ENCODE measurements at places on chromosomes 3 and 15. TPM values are rescaled to one million over a fixed set of nuclear protein-coding genes. Genes with fewer than 3 reads are reported as not detected.

The MKRN3 gene
- not detected for total RNA-seq

DNA sequence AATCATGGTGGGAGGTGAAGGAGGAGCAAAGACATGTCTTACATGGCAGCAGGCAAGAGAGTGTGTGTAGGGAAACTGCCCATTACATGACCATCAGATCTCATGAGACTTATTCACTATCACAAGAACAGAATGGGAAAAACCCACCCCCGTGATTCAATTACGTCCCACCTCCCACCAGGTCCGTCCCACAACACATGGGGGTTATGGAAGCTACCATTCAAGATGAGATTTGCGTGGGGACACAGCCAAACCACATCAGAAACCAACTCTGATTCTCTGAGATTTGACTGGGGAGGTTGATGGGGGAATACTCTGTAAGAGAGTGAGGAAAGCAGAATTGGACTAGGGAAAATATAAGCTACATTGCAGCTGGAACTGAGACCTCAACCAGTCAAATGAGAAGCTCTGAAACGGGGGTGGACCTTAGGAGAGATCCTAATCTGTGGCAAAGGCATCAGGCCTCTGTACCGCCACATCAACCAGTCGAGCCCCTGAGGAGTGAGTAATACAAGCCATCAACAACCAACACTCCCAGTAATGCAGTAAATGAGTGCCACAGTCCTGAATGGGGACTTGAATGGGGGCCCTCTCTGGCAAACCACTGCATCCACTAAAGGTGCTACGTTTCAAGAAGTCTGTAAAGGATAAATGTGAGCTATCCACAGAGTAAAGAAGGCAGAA lies 207.9 kb upstream of the GADL1 start:
- DNase-seq, result no peak
- H3K4me1 ChIP-seq, result no peaks in the 10 kb centered on the region
- H3K27ac ChIP-seq, result no peak overlapping the region
- no peaks in the 10 kb centered on the region for H3K27me3 ChIP-seq

DNA sequence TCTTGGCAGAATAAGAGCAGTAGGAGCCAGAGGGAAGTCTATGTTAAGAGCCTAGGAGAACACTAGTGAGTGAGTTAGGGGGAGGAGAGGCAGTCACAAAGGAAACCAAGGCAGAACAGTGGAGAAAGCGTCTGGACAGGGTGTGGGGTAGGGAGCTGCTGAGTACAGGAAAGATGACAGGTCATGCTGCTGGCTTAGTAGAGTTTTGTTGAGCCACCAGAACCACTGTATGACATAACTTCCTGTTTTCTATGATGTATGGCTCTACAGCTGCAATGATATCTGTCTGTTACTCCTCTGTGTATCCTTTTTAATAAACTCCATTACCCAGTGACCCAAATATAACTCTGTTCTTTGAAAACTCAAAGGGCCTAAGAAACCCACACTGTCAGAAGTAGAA lies 10.6 kb upstream of the STT3B start:
- no peaks in the 10 kb centered on the region for H3K4me1 ChIP-seq
- no peak overlapping the region for H3K4me3 ChIP-seq
- no peak for DNase-seq
- H3K27me3 ChIP-seq, result no peaks in the 10 kb centered on the region

The IRAK2 gene
- total RNA-seq, result 1.0 TPM

DNA sequence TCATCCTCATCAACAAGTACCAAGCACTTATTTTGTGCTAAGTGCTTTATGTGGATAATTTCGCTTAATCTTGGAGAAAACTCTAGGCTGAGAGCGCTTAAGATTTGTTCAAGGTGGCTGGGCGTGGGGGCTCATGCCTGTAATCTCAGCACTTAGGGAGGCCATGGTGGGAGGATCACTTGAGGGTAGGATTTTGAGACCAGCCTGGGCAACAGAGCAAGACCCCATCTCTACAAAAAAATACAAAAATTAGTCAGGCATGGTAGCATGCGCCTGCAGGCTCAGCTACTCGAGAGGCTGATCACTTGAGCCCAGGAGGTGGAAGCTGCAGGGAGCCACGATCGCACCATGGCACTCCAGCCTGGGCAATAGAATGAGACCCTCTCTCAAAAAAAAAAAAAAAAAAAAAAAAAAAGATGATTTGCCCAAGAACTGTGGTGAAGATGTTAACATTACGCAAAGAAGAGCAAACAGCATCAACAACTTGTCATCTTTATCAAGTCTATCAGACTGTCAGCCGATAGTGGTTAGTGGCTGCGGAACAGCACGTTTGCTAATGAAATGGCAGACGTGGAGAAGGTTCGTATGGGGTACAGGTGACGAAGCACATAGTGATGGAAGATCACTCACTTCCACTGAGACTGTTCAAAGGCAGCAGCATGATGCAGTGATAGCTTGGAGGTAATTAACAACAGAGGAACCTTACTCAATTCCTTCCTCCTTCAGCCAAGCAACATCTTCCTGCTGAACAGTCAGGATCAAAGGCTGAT lies 27.7 kb downstream of the NRROS start:
- H3K27ac ChIP-seq, result no peak overlapping the region
- no peak for DNase-seq
- no peaks in the 10 kb centered on the region for H3K27me3 ChIP-seq
- no peaks in the 10 kb centered on the region for H3K36me3 ChIP-seq

GRCh38 chr3:43048470-43048869 lies 57.4 kb downstream of the POMGNT2 start:
- H3K27me3 ChIP-seq, result no peaks in the 10 kb centered on the region
- no peak overlapping the region for H3K4me3 ChIP-seq
- no peaks in the 10 kb centered on the region for H3K36me3 ChIP-seq
- no peaks in the 10 kb centered on the region for H3K4me1 ChIP-seq

The SLC6A1 gene
- 0.21 TPM for total RNA-seq

The AMIGO3 gene
- total RNA-seq, result not detected

DNA sequence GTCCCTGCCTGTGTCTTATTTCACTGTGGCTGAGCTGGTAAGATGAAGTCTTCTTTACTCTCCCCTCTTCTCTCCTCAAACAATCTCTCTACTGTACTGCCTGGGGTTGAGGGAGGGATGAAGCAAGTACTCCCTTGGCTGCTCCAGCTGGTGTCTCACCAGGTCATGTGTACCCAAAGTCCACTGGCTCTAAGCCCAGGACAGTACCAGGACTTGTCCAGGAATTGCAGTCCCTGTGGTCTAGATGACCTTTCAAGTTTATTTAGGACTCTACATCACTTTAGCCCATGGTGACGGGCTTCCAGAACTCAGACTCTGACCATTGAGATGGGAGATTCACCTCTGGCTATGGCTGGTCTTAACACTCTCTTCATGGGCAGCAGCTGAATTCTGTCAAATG lies 17.5 kb upstream of the SLC27A2 start:
- H3K4me3 ChIP-seq, result no peak overlapping the region
- H3K4me1 ChIP-seq, result no peaks in the 10 kb centered on the region
- no peaks in the 10 kb centered on the region for H3K27me3 ChIP-seq
- H3K27ac ChIP-seq, result no peak overlapping the region
- no peaks in the 10 kb centered on the region for H3K36me3 ChIP-seq

The COL6A6 gene
- total RNA-seq, result not detected
